ENCODE measurements at places on chromosomes 3 and 15.

GRCh38 chr15:84950570-84951111 is 31.0 kb upstream of the PDE8A start:
- no peak for DNase-seq

DNA sequence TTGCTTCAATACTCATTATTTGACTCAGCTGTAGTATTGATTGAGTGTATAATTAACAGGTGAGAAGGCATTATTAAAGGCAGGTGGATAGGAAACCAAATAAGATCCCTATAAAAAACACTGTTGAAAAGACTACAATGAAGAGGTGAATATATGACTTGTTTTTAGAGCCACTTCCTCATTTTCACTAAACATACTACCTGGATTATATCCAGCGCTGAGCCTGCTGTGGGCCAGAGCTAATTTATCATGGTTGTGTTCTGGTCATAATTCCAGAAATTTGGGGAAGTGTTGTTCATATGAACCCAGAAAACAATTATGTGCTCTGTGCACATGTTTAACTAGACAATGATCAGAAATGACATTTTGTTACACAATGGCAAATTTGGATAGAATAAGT is 235.3 kb upstream of the MME start:
- DNase-seq: no peak

GRCh38 chr3:31132132-31132769 is 237.8 kb upstream of the GADL1 start:
- no peak for DNase-seq

DNA sequence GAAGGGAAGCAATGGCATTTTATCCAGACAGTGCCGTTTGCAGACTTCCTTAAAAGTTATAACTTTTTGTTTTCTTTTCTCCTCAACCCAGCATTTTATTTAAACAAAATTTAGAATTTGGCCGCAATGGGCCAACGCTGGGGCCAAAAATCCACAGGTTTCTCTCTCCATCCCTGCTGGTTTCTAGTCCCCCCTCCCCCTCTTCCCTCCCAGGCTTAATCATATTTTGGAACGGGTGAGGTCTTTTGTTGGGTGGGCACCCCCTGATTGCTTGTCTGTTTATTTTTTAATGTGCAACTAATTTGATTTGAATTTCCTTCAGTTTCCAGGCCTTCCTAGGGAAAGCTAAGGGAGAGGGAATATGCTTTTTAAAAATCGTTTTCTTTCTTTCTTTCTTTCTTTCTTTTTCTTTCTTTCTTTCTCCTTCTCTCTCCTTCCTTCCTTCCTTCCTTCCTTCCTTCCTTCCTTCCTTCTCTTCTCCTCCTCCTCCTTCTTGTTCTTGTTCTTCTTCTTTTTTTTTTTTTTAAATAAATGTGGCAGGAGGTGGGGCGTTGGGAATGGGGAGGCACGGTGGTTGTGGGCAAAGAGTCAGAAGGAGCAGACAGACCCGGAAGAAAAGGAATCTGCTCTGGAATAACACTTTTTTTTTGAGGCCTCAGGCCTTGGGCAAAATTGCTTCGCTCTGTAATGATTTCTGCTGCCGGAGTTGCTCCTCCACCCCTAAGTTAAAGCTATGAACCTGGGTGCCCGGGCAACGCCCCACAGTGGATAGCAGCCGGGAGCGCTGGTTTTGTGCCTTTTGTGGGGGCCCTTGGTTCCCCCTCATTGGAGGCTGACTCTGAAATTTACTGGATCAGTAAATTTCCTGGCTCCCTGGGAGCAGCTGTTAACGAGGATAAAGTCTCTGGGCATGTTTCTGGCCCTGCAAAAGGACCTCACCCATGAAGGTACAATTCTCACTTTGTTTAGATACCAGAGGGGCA is 1.9 kb downstream of the FNDC3B start:
- no peak for DNase-seq

GRCh38 chr3:117068301-117068700 is 358.7 kb downstream of the TUSC7 start:
- DNase-seq: no peak

- DNase-seq: no peak
These were observed 464.9 kb downstream of the TAFA4 start for GRCh38 chr3:68467465-68467864.
